Stimulated activated CD4-positive, alpha-beta T cell treated with anti-CD3 and anti-CD28 coated beads, TNF-alpha, amount 100 ng/mL, for 24 hours (primary cell): ENCODE measurements at places on chromosomes 6 and 20.
A peak's percentile ranks its signal among the peaks of the same experiment; 100 is the strongest.

- no peak for DNase-seq
Measured at GRCh38 chr6:124873066-124873410, 89.2 kb upstream of the RNF217 start.

DNA sequence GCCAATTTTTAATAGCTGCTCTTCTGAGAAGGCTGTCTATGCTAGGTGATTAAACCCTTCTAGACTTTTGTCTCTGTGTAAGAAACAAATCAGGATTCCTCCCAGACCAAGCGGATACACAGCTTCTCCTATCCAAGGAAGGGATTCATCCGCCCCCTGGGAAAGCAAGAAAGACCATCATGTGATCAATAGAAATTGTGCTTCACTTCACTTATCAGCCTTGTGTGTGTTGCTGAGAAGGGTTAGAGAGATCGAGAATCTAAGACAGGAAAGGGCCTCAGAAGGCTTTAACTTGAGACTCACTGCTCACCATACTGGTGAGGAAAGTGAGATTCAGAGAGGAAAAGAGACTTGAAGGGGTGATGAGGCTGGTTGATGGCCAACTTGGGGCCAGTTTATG, 1.5 kb downstream of the ABCC10 start:
- no peak for DNase-seq

DNA sequence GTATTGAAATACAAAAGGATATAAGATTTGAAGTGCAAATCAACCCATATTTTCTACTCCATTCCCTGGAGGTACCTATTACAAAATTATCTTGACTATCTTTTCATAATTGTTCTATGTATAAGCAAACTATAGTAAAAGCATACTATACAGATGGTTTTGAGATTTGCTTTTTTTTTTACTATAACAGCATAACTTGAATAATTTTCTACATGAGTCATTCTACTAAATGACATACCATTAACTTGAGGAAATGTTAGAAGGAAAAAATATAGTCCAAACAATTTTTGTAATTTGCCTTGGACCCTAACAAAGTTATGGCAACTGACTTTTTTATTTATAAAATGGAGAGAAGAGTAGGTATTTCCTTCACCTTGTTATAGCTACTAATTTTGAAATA, 472.7 kb downstream of the PKHD1 start:
- no peak for DNase-seq

DNA sequence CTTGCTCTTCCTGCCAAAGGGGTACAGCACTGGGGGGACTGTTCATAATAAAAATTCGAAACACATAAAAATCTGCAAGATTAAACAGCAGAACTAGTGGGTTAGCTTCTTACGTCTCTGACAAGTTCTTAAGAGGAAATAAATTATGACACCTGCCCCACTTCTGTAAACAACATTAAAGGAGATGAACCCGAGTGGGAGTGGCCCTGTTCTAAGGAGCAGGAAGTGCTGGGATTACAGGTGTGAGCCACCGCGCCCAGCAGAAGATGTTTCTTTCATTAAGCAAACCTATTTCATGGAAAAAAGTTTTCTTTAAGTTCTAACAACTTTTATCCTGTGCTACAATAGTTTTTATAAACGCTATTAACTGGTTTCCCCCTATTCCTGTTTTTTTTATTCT, 24.6 kb downstream of the USP45 start:
- no peak for DNase-seq

DNA sequence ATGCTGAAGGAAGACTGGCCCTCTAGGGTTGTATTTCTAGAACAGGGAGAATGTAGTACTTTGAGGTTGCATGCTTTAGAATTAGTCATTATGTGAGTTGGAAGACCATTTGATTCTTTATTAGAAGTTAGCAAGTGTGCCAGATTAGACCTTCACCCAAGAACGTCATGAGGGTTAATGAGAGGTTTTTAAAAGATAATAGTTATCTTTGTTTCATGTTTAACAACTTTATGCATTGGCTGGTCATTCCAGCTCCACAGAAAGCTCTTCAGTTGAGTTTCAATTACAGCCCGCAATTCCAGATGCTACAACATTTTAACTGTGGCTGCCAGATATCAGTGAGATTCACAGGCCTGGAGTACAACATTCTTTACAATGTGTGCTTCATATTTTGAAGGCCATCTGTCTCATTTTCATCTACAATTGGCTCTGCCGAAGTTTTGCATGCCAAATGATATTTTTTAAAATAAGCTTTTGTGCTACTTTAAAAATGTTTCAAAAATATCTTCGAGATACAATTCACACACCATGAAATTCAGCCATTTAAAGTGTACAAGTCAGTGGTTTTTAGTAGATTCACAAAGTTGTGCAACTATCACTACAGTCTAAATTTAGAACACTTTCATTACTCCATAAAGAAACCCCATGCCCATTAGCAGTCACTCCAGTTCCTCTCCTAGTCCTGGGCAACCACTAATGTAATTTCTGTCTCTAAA, 61.1 kb upstream of the FBXO30 start:
- DNase-seq, result no peak

- no peak for DNase-seq
Measured at GRCh38 chr6:35445691-35446090, 6.4 kb upstream of the FANCE start.

- no peak for DNase-seq
Measured at GRCh38 chr20:56835829-56836550, 206.9 kb downstream of the TFAP2C start.

DNA sequence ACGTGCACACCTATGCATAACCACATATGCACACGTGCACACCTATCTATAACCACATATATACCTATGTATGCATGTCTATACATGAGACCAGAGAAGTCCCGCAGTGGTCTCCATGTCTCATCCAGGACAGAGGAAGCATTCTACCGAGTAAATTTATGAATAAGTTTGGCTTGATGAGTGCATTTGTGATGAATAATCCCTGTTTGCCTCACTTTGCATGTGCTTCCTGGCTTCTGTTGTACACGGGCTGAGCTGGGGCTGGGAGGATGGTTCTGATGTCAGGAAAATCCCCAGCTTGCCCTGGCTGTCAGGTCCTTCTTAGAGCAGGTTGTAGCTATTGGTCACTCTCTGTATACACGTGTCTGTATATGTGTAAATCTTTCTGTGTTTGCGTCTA, 157.6 kb upstream of the RPS6KA2 start:
- DNase-seq, result no peak

- no peak for DNase-seq
Measured at GRCh38 chr20:14712302-14712739, 374.9 kb upstream of the FLRT3 start.

- no peak for DNase-seq
Measured at GRCh38 chr6:112592159-112592558, 245.0 kb downstream of the RFPL4B start.

- DNase-seq, result no peak
Measured at GRCh38 chr6:122476131-122476530, 4.5 kb upstream of the SERINC1 start.

GRCh38 chr6:55447891-55448290, 120.6 kb downstream of the GFRAL start:
- DNase-seq, result no peak

DNA sequence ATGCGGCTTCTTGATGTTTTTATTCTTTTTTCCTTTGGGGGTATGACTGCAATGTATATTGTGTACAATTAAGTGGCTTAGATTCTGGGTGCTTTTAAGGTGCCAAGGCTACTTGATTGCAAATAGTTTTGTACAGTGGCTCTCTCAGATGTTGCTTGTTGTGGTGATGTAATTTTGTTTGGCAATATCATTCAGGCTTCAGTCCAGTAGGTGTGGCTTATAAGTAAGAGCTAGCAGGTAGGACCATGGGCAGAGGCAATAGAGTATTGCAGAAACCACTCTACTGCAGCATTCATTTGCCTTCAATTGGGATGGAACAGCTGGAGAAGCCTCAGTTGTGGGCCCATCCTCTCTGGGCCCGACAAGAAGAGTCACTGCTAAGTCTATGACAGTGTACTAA, 407.9 kb upstream of the MAN1A1 start:
- DNase-seq, result no peak

GRCh38 chr6:45679631-45680030, 301.9 kb upstream of the SUPT3H start:
- no peak for DNase-seq

GRCh38 chr6:134468633-134469032, 150.7 kb upstream of the SGK1 start:
- no peak for DNase-seq

- no peak for DNase-seq
Measured at GRCh38 chr6:129750360-129750759, 40.4 kb upstream of the ARHGAP18 start.

DNA sequence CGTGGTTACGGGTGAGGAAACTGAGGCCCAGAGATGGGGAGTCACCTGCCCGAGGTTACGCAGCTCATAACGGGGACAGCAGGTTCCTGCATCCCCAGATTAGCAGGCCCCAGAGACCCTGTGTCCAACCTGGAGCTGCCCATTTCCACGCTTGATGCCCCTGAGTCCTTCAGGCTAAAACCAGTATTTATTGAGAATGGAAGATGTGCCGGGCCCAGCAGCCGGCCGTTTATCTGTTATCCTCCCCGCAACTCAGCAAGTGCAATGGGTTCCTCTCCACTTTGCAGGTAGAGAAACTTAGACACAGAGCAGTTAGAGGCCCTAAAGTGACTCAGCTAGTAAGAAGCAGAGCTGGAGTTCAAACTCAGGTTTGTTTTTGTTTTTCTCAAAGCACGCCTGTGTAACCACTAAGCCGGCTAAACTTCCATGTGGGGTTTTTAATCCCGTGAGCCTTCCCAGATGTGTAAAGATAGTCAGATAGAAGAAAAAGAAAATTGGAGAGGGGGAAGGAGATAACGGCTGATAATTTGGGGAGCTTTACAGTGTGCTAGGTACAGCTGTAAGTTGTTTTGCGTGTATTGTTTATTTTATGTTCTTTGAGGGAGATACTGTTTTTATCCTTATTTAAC, 775 bp downstream of the PFDN4 start:
- DNase-seq, result peak; percentile 11

GRCh38 chr6:26536571-26537159, 1.5 kb upstream of the HMGN4 start:
- peak; percentile 24 for DNase-seq

DNA sequence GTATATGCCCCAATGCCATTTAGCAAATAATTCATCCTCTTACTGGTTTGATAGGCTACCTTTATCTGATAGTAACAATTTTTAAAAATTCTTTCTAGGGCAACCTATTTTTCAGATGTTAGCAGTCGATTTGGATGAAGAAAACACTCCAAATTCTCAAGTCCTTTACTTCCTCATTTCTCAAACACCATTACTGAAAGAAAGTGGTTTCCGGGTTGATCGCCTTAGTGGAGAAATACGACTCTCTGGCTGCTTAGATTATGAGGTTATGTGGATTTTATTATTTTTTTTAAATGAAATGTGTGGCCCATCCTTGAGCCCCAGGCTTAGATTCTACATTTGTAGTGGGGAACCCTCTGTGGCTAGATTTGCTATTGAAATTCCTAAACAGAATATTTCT, 26.3 kb downstream of the CDH26 start:
- DNase-seq, result no peak

DNA sequence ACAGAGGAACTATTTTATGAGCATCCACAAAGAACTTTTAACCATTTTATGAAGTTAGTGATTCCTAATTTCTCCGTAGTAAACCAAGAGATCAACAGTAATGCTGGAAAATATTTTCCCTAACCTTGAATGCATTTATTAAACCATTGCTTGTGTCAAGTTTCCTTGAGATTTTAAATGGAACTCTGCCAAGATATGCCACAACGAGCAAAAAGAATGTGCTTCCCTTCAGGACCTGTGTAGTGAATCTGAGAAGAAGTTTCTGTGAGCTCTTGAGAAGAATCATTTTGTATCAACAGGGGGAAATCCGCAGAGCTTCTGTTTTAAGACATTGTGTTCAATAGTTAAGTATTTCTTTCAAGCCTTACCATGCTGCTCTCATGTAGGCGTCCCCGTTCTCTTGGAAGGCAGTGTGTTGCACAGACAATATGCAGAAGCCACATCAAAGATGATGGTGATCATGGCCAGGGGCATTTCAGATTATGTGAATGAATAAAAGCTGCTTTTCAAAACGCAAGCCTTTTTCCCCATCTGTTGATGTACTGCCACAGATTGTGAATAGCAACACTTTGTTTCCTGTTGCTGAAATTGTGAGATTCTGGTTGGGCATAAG, 439.8 kb downstream of the BMP2 start:
- DNase-seq, result no peak

DNA sequence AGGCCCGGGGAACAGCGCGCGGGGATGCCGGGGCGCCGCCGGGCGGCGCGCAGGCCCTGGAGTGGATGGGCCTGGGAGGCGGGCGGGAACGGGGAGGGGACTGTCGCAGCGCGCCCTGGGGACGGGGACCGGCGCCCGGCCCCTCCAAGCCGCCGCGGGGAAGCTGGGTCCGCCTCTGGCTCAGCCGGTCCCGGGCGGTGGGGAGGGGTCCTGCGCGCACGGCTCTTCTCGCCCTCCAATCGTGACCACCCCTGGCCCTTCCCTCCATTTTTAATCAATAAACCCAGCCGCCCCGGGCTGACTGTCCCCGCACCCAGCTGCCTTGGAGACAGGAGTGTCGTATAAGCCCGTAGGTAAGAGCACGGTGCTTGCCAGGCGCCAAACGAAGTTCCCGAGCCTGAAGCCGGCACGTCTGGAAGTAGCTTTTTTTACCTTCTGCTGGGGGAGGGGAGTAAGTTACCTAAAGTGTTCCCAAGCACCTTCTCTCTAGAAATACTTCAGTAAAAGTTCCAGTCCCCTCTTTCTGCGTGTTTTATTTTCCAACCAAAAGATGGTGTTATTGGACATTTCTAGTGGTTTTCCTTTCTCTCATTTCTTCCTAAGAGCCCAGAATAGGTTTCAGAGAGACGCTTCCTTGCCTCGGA, 780 bp upstream of the TAF4 start:
- DNase-seq, result peak; percentile 14

- peak; percentile 61 for DNase-seq
Measured at GRCh38 chr6:31769684-31770371, 7.3 kb downstream of the VWA7 start.

DNA sequence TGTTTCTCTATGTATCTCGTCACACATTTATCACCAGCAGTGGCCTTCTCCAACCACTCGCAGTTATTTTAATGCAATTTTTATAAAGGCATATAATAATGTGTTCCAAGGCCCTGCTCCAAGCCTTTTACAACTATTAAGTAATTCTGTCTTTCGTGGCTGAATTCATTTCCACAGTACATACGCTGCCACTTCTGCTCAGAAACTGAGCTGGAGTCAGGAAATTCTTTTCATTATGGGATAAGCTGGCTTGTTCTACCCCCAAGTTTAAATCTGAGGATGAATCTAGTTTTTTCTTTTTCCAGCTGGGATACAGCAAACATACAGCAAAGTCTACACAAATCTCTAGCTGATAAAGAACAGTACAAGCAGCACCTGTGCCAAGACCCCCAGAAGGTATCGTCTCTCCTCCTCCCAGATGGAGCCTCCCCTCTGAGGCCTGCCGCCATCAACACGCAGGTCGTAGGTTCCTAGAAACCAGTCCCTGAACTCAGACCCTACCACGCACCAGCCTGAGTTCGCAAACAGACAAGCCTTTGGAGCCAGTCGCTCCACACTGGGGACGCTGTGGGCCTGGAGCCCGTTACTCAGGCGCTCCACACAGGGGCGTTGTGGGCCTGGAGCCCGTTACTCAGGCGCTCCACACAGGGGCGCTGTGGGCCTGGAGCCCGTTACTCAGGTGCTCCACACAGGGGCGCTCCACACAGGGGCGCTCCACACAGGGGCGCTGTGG, 263.5 kb downstream of the THBS2 start:
- no peak for DNase-seq
